ENCODE measurements at places on chromosomes 2 and 18.

DNA sequence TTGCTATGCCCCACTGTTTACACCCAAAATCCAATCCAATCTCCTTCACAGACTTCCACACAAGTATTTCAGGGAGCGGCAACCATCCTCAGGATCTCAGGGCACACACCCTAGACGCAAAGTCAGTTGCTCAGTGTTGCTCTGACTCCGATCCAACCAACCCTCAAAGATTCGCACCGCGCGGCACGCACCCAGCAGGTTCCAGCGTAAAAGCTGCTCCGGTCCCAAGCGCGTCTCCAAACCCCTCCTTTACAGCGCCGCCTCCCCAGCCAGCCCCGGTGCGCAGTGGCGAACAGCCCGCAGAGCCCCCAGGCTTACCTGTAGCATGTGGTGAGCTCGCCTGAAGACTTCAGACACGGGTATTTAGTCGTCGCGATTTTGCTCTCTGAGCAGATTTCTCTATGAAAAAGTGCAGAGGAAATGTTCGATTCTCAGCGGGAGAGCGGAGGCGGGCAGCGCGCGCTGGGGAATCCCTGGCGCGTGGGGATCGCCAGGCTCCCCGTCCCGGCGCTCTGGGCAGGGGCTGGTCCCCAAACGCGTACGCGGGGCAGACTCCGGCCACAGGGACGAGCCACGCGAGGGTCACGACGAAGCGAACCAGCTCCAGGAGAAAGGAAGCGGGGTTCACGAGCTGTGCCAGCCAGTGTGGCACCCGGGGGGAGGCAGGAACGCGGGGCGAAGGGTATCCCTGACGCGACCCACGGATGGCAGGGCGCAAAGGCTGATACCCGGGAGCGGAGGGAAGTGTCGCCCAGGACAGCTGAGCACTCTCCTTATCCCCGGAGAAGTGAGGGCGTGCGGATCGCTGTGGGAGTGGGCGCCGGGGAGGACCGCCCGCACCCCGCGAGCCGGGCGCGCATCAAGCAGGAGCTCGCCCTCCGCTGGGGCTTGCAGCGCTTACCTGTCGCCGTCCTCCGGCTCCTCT, 650 bp downstream of the CCBE1 start:
- DNase-seq = no peak

DNA sequence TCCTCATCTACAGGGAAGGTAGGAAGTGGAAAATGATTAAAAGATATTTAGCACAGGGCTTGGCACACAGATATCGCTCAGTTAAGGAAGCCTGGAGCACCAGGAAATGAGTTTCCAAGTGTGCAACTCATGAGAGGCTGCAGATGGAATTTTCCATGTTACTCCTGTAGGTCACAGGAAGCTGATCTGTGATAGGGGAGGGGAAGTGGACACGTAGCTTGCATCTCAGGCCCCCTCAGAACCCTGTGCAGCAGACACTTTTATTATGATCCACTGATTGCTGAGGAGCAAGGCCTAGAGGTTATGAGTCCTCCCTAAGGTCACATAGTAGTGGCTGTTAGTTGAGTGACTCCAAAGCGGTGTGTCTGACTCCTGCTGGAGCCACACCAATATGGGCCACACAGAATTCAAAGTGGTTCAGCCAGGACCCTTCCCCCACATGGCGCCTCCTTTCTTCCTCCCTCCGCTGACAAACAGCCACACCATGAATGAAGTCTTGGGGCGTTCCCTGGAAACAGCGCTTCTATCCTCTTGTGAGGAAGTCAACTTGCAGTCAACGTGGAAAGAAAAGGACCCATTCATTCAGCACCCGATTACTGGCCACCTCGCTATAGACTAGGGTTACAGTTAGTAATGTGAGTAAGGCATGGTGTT, 21.5 kb downstream of the DYSF start:
- DNase-seq = no peak

GRCh38 chr2:60934165-60934722, 52.9 kb downstream of the REL start:
- no peak for DNase-seq

DNA sequence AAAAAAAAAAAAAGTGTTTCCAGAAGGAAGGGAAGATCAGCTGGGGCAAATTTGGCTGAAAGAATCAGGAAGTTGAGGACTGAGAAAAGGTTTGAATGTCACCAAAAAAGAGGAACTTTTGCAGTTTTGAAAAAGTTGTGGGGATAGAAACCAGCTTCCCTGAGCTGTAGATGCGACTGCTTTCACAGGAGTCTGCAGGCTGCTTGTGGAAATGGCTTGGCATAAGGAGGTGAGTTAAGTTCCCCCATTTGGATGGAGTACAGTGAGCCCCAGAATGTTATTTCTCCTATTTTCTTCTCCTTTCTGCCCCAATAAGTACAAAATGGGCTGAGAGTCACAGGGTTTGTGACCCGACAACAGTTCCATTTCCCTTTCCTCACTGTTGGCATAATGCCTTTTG, 16.5 kb upstream of the ME2 start:
- DNase-seq = no peak

- peak; percentile 78 for DNase-seq
Observed at GRCh38 chr2:44244135-44244871, 31.0 kb upstream of the SLC3A1 start.

DNA sequence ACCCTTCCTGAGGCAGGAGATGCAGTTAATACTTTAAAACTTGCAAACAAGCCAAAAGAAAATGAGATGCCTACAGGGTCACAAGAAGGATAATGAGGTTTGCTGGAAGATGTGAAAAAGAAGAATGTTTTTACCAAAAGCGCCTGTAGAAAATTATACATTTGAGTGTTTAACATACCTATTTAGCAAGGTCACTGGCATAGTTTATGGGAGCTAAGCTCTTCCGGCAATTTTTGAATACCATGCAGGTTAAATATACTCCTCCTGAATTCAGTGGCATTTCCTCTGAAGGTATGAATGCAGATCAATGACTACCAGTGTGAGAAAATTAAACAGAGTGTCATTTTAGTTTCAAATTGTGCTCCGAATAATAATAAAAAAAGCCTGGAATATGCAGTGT, 21.2 kb upstream of the MAP3K20 start:
- DNase-seq = no peak

GRCh38 chr2:236976266-236977062, 109.2 kb upstream of the COPS8 start:
- no peak for DNase-seq

GRCh38 chr2:14072338-14072737, 560.2 kb upstream of the LRATD1 start:
- no peak for DNase-seq

- DNase-seq = no peak
Observed at GRCh38 chr2:58649756-58650155, 408.6 kb upstream of the FANCL start.

DNA sequence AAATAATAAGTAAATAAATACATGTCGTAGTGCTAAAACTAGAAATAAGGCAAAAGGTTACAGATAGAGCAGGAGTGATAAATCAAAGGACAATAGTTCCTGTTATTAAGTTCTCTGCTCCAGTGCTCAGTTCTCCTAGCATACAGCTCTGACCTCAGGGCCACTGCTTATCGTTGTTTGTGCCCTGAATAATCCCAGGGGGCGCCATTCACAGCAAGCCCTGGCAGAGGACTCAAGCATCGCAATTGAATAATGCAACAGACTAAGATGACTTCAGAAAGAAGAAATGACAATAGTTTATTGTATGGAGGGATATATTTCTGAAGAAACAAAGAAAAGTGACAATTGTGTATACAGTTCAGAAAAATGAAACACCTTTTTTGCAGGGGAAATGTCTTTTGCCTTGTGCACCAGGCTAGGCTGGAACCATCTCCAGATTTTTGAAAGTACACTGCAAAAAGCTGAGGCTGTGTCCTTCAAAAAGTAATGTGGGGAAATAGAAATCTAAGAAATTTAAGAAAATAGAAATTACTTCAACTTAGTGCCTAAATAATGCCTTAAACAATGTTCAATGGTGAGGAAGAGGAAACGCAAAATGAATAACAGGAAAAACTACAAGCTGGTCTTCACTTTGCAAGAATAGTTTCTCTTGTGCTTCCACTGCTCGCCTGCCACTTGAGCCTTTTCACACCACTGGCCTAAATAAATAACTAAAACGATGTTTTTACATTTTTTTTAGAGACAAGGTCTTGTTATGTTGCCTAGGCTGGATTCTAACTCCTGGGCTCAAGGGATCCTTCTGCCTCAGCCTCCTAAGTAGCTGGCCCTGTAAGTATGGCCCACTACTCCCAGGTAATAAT, 19.0 kb upstream of the CCNYL1 start:
- DNase-seq = peak; percentile 77

GRCh38 chr18:11980494-11981191, 664 bp upstream of the IMPA2 start:
- DNase-seq = peak; percentile 98

DNA sequence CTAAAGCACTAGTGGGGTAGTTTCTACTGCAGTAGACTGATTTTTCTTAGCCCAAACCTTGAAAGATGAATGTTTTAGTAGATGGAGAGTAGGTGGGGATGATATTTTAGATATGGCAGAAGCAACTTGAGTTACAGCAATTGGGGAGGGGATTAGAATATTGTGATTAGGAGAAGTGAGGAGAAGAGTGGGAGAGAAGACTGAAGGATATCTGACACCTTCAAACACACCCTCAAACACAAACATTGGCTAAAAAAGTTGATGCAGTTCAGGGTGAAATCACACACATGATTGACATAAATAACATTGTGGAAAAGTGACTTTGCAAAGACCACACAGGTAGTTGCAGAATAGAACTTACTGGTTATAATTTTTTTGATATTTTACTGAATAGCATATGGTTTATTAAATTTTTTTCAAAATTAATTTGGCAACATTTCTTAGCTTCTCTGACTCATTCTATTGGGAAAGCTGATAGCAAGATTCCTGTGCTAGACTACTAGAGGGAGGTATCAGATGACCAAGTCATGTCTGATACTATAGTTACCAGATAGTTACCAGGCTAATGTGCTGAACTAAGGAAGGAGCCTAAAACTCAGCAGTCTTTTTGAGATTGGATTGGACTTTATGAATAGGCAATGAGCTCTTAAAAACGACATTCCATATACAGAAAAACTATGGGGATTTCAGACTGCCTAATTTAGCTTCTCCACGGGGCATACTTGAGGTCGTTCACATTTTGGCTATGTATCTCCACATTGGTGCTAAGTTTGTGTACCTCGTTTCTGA, 73.0 kb downstream of the ACTR3 start:
- no peak for DNase-seq

GRCh38 chr2:84383271-84383670, 75.8 kb downstream of the SUCLG1 start:
- no peak for DNase-seq

DNA sequence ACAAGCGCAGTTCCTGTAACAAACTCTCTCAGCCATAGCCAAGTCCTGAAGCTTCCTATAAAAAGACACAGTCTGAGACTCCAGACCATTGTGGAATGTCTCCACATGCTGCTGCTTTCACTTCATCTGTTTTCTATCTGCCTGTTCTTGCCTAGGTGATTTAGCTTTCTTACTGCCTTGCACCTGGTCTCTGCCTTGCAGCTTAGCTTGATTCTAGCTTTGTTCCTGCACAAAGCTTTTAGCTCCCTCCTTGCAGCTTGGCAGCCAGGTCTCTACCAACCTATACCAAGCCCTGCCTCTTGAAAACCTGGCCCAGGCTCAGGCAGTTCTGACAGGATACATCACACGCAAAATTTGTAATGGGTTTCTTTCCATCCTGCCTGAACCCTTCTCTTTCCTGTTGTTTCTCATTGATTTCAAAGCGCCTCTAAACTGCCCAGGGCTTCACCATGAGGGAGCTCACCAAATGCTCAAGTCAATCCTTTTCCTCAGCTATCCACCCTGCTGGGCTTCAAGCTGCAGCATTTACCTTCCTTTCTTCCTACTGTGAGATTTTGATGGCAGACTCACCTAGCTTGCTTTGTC, 941.3 kb upstream of the NXPH2 start:
- DNase-seq = no peak

DNA sequence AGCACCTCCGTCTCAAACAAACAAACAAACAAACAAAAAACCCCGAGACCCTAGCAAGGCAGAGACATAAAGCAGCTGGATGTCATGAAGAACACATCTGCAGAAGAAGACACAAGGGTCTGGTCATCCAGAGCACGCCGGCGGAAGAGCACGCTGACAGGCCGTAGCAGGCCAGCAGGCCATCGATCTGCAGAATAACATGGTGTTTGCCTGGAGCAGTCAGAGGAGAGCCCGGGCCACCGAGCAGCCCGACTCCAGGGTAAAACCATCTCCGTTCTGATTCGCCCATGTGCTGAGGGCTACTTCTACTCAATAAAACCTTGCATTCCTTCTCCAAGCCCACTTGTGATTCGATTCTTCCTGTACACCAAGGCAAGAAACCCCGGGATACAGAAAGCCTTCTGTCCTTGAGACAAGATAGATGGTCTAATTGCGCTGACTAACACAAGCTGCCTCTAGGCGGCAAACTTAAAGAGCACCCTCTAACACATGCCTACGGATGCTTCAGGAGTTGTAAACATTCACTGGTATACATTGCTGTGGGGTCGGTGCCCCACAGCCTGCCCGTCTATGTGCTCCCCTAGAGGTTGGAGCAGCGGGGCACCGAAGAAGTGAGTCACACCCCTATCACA, 549.8 kb upstream of the NRXN1 start:
- DNase-seq = no peak

DNA sequence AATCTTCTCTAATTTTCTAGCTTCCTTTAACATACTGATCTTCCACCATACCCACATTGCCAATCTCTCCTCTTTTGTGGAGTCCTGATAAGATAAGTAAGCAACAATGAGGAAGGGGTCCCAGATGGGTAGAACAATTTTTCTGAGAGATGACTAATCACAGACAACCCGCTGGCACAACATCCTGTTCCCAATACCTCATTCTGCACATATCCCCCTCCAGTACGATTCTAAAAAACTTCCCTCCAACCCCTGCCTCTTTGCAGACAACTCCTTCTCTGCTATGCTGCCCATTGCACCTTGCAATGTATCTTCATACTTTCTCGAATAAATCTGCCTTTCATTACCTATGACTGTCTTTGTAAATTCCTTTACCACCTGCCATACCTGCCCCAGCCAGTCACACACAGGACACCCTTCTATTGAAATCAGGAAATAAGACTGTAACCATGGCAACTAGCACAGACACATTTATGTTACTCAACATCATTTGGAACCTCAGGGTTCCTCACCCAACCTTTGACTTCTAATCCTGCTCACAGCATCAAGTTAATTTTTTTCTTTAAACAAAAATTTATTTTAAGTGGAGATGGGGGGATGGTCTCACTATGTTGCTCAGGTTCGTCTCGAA, 7.4 kb upstream of the EXOC6B start:
- DNase-seq = no peak

All from activated effector memory CD4-positive, alpha-beta T cell treated with anti-CD3 and anti-CD28 coated beads, Interleukin-2, amount 50 U/mL, for 16 hours (primary cell).